ENCODE measurements at places on chromosomes 5 and 9. TPM values are rescaled to one million over a fixed set of nuclear protein-coding genes. Genes with fewer than 3 reads are reported as not detected.

Gene NR5A1
- not detected for total RNA-seq

Gene ADGRD2
- total RNA-seq: not detected

Gene TRIM14
- 0.65 TPM for total RNA-seq

Gene NFIB
- total RNA-seq: 5.2 TPM

Gene LPAR1
- total RNA-seq: 17.9 TPM

Gene PDGFRB
- 10.2 TPM for total RNA-seq

Gene TPPP
- not detected for total RNA-seq

Gene SLC6A18
- not detected for total RNA-seq

Gene ANKRD18A
- under 0.01 TPM for total RNA-seq

Gene DAB2IP
- 14.5 TPM for total RNA-seq

Gene DOCK2
- 1.2 TPM for total RNA-seq

Gene CNTNAP3B
- 2.1 TPM for total RNA-seq

Gene CAPSL
- total RNA-seq: not detected

Gene PRLR
- 25.5 TPM for total RNA-seq

Gene SLC27A6
- 86.0 TPM for total RNA-seq

Gene MXD3
- total RNA-seq: 5.1 TPM

Gene DMRT3
- total RNA-seq: not detected

Gene IFNA13
- under 0.01 TPM for total RNA-seq

Gene ARHGAP26
- total RNA-seq: 6.3 TPM

Gene RETREG1
- total RNA-seq: 15.7 TPM

Gene PROB1
- total RNA-seq: 1.2 TPM

Gene OR2S2
- not detected for total RNA-seq

Gene PPIC
- total RNA-seq: 44.5 TPM

Gene STKLD1
- total RNA-seq: 2.7 TPM

Gene SSNA1
- 73.2 TPM for total RNA-seq

Gene SV2C
- not detected for total RNA-seq

Gene TCOF1
- total RNA-seq: 14.5 TPM

Gene CRHBP
- total RNA-seq: not detected

Gene PCDHB13
- 0.43 TPM for total RNA-seq

Gene UNC13B
- 5.1 TPM for total RNA-seq

Gene CEP72
- 6.7 TPM for total RNA-seq

Gene TLX3
- total RNA-seq: not detected

Gene NAIP
- total RNA-seq: 5.3 TPM

Gene AIF1L
- 48.7 TPM for total RNA-seq

Gene SARDH
- 2.4 TPM for total RNA-seq

Gene FOXD4L6
- 0.39 TPM for total RNA-seq

Gene C5orf52
- not detected for total RNA-seq

Gene MED10
- 9.0 TPM for total RNA-seq

Gene ABL1
- total RNA-seq: 44.8 TPM

Gene CCDC171
- total RNA-seq: 1.7 TPM

Gene HMGCS1
- 30.6 TPM for total RNA-seq

Gene FAT2
- total RNA-seq: under 0.01 TPM
